Iris pigment epithelial cell (primary cell): ENCODE measurements at places on chromosomes 11 and 22.

- DNase-seq: peak; percentile 8
Observed at GRCh38 chr11:126039485-126040271, 23.0 kb downstream of the CDON start.

DNA sequence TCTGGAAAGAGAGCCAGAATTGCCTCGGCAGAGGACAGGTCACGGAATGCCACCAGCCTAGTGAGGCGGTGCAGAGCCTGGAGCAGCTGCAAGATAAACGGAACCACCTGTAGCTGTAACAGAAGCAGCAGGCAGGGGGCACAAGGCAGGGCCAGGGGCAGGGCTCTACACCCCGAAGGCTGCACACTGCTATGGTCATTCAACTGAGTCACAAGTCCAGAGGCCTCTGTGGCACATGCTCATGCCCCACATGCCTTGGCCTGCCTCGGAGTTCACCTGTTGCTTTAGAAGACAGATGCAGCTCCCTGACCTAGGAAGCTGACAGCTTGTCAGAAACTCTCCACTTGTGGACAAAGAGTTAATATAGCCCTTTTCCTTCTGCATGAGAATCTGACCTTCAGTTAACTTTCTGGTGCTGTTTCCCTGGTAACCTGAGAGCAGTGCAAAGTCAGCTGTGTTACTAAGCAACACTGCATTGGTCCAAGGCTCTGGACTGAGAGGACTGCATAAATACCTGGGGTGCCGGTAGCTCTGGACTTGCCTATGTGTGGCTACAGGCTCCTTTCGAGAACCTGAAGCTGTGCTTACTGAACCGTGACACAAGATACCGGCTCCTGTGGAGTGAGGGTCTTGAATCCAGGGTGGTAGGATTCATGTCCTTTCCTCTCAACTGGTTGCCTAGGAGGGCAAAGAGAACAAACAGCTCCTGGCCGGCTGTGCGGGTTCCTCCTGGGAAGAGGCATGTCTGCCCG lies 10.5 kb downstream of the COMMD9 start:
- DNase-seq: peak; percentile 68

GRCh38 chr11:103234974-103235373 lies 125.7 kb downstream of the DYNC2H1 start:
- peak; percentile 78 for DNase-seq

DNA sequence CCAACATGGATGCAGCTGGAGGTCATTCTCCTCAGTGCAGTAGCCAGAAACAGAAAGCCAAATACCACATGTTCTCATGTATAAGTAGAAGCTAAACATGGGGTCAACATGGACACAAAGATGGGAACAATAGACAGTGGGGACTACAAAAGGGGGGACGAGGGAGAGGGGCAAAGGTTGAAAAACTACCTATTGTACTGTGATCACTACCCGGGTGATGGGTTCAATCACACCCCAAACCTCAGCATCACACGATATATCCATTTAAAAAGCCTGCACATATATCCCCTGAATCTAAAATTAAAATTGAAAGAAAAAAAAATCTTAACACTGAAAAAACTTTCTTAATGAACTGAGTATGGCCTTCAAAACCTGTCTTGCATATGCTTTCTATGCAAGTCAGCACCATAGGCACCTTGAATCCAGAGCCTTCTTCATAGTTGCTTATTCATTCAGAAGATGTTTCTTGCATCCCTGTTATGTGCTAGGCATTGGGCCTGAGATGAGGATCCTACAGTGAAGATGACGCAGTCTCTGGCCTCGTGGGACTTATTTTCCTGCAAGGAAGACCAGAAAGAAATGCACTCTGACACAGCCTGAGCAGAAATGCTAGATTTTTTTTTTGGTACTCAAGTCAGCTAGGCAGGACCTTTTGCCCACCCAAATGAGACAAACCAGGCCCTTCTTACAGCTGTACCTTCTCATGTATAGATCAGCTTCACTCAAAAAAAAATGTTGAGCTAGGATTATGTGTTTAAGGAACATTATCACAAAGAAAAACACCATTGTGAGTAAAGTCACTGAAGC lies 21.0 kb downstream of the NNMT start:
- DNase-seq: no peak

DNA sequence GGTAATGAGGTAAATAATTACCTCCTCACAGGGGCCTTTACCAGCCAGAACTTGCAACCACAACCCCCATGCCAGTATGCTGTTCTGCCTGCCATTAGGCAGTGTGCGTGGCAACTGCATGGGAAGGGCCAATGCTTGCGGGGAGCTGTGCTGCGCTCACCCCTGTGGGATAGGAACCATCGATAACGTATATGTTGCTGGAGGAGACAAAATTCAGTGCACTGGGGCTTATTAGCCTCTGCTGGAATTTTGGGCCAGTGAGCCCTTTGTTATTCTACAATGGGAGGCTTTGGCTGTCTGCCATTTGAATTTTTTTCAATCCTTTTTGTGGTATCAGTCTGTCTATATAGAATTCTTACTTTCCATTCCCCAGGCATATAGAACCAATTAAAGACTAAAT lies 47.3 kb downstream of the PPP2R1B start:
- no peak for DNase-seq

DNA sequence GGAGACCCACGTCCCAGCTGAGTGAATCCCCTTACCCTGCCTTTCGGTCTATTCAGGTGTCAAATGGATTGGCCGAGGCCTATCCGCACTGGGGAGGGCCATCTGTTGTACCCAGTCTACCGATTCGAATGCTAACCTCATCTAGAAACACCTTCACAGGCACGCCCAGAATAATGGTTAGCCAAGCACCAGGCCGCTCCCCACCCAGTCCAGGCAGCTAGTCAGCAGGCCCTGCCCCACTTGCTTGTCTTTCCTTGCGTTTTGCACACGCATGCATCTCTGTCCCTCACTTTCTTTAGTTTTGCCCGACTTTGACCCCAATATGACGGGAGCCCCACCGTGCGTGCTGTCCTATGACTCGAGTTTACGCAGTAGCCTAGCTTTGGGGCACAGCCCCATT lies 31.7 kb downstream of the PARVB start:
- DNase-seq: no peak

- no peak for DNase-seq
Observed at GRCh38 chr11:18722293-18722637, 3.7 kb downstream of the IGSF22 start.

- peak; percentile 10 for DNase-seq
Observed at GRCh38 chr11:76237914-76238313, 31.6 kb upstream of the WNT11 start.
